ENCODE measurements at places on chromosomes 5 and 9.

DNA sequence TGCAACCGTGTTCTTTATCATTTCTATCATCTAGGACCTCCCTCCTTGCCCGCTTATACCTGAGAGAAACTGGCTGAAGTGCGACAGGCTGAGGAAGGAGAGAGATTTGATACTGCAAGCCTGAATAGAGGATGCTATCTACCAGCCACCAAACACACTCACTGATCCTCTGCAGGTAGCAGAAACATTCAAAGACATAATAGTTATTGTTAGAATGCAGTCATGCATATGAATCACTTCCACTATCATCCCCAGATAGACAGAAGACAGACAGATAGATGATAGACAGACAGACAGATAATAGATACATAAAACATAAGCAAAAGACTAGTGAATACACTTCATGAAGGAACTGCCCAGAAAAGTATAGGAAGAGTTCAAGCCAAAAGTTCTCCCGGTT is 32.9 kb downstream of the FAM81B start:
- no peak for DNase-seq

DNA sequence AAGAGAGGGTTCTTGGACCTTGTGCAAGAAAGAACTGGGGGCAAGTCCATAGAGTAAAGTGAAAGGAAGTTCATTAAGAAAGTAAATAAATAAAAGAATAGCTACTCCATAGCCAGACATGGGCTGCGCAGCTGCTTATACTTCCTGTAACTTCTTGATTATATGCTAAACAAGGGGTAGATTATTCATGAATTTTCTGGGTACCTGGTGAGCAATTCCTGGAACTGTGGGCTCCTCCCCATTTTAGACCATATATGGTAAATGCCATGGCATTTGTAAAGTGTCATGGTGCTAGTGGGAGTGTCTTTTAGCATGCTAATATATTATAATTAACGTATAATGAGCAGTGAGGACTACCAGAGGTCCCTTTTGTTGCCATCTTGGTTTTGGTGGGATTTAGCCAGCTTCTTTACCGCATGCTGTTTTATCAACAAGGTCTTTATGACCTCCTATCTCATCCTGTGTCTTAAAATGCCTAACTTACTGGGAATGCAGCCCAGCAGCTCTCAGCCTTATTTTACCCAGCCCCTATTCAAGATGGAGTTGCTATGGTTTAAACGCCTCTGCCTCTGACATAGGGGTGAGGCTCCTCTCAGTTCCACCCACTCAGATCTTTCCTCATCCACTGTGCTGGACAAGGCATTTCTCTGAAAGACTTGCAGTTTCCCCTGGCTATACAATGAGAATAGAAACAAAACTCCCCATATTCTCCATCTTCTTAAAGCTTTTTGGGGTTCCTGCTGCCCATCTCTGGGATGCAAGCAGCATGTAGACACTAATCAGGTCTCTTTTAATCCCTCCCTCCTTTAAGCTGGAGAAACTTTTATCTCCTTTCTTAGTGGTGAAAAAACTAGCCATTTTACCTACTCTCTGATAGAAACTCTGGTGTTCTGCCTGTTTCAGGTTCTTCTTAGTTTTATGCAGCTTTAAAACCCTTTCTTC is 91.2 kb downstream of the ARRDC3 start:
- DNase-seq = no peak

- peak; percentile 15 for DNase-seq
These were observed 119.5 kb upstream of the CTNND2 start for GRCh38 chr5:12023614-12024241.

DNA sequence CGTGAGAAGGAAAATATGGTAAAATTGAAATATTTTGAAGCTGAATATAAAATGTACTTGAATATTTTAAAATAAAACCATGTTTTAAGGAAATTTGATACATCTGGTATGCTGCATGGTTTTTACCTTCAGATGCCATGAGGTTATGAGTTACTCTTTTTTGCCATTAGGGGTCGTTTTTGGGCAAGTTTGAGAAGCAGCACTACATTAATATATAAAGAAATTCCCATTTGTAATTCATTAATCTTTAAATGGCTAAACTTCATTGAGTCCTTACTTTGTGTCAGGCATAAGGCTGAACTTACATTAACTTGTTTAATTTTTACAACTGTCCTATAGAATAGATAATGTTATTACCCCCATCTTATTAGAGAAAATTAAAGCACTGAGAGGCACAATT is 152.3 kb downstream of the KDM4C start:
- DNase-seq = peak; percentile 26

- no peak for DNase-seq
These were observed 13.0 kb upstream of the SMIM32 start for GRCh38 chr5:136205941-136206340.

DNA sequence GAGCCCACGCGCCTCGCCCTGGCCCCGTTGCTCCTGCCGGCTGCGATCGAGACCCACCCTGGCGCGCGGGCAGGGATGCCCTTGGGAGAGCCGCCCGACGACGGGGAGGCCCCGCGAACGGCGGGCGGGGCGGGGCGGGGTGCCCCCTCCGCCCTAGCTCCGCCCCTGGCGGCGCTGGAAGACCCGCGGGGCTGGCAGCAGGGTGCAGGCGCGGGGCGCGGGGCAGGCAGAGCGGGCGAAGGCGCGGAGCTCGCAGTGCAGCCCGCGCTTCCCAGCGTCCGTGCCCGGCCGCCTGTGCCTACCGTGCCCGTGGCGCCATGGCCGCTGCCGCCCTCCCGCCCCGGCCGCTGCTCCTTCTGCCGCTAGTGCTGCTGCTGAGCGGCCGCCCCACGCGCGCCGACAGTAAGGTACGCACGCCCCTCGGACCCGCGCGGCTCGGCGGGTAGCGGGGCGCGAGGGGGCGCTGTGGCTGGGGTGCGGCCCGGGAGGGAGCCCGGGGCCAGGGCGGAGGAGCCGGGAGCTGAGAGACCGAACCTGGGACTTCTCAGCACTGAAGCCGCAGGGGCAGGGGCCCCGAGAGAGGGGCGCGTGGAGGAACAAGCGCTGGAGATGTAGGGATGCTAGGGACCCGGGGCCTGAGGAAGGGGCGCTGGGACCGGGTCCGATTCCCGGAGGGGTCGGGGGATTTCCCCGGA is at the start of gene OLFML2A:
TSS of gene OLFML2A (plus strand) at position 180 of the 695 bp plus-strand sequence. CDS start at position 318, 138 bp downstream.
- peak; percentile 37 for DNase-seq

DNA sequence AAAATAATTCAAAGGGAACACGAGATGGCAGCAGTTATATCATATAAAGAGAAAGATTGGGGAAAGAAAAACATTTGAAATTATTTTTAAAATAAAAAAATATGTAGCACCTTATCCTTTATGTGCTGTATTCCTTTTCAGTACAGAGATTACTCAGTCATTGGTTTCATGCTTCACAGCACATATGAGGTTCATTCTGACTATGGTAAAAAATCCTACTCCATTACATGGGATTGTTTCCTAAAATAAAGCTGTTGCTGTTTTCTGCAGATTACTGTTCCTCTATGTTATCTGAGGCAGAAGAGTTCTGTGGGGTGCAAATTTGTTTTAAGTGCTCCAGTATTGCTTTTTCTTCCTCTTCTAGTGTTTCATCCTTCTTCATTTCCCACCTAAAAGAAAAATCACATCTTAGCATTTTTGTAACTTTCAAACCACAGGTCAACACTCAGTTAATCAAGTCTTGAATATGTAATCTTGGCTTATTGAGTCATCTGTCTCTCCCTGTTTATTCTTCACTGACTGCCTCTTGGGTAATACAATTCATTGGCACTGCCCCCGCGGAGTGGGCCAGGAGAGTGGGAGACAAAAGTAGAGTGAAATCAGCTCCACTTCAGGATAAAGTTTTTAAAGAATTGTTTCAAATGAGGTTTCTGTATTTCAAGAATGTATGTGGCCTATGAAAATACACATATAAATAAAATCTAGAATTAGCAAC is 412.5 kb upstream of the POU5F2 start:
- no peak for DNase-seq

DNA sequence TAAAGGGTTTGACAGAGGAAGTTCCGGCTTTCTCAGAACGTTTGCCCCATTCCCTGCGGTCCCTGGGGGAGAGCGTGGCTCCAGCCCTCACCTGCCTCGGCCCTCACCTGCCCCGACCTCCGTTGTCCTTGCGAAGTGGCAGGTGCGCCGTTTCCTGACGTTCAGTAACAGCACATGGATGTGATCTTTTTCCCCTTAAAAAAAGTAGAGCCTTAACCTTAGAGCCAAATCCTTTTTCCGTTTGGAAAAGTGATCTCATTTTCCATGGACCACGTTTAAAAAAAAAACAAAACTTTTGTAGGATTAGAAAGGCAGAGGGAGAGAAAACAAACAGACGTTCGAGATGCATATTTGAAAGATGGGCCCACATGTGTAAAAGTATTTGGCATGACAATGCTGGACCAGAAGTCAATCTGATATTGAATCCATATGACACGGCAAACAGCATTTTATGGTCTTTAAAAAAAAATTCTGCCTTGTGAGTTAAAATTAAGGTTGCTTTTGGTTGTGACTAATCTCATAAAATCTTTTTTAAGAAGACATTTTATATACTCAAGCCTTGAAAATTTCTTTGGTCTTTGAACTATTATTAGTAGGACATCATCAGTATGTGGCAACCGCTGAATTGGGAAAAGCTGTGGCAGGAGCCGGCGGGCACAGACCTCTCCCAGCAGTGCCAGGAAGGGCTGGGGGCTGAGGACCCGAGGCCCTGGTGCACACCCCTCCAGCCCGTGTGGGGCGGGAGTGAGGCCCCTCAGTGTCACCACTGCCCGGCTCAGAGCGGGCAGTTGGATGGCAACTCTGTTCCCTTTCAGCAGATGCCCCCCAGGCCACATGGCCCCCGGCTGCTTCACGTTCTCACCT is 42.5 kb upstream of the EXOC3 start:
- peak; percentile 57 for DNase-seq

GRCh38 chr5:120327180-120327579 is 136.9 kb upstream of the PRR16 start:
- DNase-seq = peak; percentile 39

- peak; percentile 61 for DNase-seq
These were observed 13.0 kb downstream of the TTC1 start for GRCh38 chr5:160021831-160022446.

DNA sequence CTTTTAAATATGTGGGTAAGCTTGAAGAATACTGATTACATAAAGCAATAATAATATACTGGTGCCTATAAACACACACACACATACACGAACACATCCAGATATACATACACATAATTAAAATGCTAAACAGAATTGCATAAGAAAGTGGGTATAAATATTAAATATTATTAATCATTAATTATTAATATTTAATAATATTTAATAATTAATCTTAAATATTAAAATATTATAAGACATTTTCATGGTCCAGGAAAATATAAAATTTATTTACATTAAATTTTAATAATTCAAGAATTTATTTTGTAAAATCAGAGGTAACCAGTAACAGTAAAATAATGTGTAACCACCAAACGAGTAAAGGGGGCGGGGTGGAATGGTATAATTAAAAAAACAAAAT is 178.3 kb downstream of the TMEM232 start:
- no peak for DNase-seq

DNA sequence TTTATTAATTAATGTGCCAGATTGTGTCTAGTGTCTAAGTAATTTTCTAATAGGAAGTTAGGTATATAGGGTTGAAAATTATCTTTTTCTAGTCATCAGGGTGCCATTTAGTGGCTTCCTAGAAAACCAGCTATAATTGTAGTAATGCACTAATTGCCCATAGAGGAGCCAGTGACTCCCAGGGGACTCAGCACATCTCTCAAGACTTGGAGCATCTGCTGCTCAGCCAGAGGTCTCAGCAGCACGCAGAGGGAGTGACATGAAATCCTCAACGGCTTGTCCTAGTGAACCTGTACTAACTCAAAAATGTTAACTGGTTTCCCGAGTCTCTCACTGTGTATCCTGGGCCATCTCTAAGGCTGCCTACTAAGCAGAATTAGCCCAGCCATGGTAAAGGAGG is 78.2 kb upstream of the MAN2A1 start:
- no peak for DNase-seq

DNA sequence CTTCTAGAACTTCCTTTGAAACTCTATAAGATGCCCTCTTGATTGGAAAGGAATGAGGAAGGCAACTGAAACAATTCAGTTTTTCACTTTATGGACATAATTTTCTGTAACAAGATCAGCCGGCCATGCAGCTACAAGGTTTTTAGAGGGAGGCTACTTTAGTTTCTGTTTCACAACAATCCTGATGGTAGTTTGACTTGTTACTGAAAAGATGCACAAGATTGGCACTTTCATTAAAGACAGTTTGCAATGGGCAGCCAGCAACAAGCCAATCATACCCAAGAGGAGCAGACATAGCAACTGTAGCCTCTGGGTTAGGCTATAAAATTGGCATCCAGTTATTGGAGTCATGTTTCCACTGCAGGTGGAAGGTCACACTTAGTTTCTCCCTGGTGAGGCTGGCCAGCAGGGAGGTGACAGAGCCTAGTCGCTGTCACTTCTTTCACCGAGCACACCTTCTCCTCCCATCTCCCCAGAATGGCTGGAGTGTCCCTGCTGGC is 74.3 kb upstream of the TGFBR1 start:
- DNase-seq = no peak

DNA sequence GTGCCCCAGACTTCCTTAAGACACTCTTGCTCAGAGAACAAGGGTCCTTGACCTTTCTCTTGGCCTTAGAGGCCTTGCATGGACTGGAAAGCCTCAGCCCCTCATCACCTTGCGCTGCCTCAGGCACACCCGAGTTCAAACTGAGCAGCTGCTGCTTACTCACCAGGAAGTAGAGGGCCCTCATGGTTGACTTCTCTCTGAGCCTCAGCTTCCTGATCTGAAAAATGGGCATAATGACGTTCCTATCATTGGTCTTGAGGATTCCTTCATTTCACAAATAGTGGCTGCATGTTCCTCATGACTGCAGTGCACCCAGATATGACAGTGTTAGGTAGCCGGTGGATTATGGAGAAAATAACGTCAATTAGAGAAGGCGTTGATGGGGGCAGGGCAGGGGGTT is 28.6 kb downstream of the IER5L start:
- DNase-seq = no peak

- DNase-seq = peak; percentile 86
These were observed 84.9 kb downstream of the ZNF608 start for GRCh38 chr5:124661317-124662141.

DNA sequence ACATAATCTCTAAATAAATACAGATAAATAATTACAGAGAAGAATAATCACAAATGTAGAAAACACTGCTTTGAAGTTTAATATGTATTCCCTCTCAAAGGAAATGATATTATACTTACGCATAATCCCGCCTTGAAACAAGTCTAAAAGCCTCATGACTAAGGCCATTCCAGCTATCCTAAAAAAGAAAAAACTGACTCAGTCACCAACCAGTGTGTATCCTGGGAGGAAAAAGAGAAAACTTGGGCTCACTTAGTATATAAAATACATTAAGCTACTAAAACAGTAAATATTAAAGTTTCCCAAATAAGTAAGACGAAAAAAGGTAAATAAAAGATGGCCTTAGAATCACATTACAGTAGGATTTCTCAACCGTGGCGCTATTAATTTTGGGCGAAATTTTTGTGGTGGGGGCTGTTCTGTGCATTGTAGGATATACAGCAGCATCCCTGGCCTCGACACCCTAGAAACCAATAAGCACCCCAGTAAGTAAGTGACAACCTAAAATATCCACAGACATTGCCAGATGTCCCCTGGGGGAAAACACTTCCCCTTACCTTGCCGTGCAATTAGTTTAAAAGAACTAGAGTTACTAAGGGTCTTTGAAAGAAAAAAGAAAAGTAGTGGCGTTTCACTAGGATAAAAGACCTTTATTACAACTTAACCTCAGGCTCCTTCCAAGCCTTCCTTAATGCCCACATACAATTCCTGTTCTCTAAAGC is 1.1 kb downstream of the HSPA9 start:
- DNase-seq = peak; percentile 28

GRCh38 chr9:93567271-93567959 is 9.0 kb upstream of the PHF2 start:
- no peak for DNase-seq

Measured in LHCN-M2 (cell line).